Mammary epithelial cell (primary cell): ENCODE measurements at places on chromosomes 2 and 18.

DNA sequence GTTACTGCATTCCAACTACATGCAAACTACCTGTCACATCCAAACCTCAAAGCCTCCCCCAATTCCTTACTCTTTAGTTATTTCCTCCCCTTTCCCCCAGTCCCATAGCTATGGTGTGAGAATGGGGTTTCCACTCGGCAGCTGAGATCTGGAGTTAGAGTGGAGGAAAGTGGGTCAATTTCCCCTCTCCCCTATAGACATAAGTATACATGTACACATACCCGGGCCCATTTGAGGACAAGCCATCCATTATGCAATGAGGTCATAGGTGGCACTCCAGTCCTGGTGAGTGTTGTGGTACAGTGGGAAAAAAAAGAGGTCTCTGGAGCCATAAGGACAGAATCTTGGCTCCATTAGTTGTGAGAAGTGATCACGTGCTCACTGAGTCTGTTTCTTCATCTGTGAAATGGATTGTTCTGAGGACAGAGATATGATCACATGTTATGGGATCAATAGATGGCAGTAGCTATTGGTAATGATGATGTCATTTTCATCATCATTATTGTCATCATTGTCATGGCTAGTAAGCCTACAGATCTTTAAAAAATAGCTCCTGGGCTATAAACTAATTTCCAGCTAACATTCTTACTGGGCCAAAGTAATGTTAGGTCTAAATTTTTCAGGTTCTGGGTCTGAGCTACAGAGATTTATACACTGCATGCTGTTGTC, 119.0 kb downstream of the BCL2L11 start:
- DNase-seq: no peak

DNA sequence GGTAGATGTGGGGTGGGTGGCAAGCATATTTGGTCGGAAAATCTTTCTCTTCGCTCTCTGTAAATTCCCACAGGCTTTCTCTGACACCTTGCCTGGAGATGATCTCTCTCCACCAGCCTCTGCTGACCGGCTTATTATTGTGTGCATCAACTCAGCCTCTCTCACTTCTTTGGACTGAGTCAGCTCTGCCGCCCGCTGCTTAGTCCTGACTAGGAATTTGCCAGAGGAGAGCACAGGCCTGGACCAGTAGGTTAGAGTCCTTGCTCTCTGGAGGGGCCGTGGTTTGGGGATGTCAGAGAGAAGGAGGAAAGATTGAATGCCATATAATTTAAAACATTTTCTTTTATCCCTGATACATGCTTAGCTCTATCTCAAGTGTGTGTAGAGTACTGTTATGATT, 242.6 kb upstream of the THSD7B start:
- DNase-seq: no peak

GRCh38 chr2:193895226-193895625, 1700.5 kb upstream of the TMEFF2 start:
- no peak for DNase-seq

- peak; percentile 5 for DNase-seq
Observed at GRCh38 chr2:203688798-203689197, 17.6 kb upstream of the CD28 start.

- peak; percentile 4 for DNase-seq
Observed at GRCh38 chr2:217614498-217614897, 388.3 kb downstream of the TNS1 start.
